ENCODE measurements at places on chromosomes 12 and 14. TPM values are rescaled to one million over a fixed set of nuclear protein-coding genes. Genes with fewer than 3 reads are reported as not detected.
A peak's percentile ranks its signal among the peaks of the same experiment; 100 is the strongest.

GRCh38 chr14:99980299-99980698 lies 84.9 kb upstream of the EVL start:
- no peak for DNase-seq

- DNase-seq: no peak
Observed at GRCh38 chr12:7197841-7198240, 8.4 kb downstream of the PEX5 start.

- DNase-seq: no peak
Observed at GRCh38 chr14:89424241-89424640, 7.2 kb upstream of the FOXN3 start.

DNA sequence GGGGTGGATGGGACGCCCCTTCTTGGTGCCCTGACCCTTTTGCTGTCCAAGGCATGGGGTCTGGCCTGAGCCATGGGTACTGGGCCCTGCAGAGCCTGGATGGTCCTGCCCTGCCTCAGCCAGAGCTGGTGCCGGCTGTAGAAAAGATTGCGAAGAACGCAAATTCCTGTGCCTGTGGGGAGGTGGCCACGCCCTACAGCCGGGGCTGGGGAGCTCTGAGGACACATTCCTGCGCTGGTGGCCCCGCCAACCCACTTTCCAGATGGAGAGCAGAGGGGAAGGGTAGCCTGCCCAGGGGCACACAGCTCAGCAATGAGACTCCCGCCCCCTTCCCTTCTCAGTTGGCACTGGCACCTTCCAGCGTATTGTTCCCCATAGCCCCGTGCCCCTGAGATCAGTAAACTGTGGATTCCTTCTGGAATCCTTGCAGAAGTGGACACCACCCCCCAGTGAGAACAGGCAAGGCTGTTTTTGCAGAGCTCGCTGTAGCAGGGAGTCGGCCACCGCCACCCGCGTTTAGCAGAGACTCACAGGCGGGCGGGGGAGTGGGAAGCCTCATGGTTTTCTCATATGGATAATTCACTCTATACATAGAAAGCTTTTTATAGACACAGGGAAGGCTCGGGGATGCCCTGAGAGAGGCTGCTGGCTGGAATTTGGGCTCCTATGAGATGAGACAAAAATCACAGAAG lies 8.6 kb downstream of the INF2 start:
- no peak for DNase-seq

GRCh38 chr14:65302571-65303189 lies 109.8 kb upstream of the FUT8 start:
- peak; percentile 33 for DNase-seq

DNA sequence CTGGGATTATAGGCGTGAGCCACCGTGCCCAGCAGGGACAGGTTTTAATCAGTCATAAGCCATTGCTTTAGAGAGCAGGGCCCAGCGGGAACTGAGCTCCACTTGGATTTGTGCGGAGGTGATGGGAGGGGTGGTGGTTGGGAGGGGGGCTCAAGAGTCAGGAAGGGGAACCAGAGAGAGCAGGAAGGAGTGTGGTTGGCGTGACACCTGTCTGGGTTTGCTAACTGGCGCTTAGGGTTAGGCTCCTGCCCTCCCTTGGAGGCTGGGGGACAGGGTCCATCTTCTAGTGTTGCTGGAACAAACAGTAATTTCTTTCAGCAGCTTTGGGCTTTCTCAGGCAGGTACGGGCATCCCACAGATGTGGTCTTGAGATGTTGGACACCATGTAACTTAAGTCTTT lies 7.5 kb upstream of the ALDH2 start:
- DNase-seq: no peak

- no peak for DNase-seq
Observed at GRCh38 chr14:99615497-99616157, 11.6 kb upstream of the CCDC85C start.

DNA sequence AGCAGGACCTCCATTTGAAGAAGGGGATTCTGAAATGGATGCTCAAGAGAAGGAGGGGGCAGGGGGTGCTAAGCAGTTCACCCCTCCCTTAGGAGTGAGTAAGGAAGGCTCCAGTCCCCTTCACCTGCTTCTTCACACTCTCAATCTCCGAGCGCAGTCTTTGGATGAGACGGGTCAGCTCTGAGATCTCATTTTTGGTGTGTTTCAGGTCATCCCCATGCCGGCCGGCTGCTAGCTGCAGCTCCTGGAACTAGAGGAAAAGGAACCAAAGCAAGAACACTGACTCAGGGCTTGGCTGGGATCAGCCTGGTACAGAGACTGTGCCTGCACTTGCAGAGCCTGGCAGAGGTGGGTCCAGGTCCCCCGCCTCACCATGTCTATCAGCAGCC lies 7.3 kb downstream of the KRT73 start:
- no peak for DNase-seq

DNA sequence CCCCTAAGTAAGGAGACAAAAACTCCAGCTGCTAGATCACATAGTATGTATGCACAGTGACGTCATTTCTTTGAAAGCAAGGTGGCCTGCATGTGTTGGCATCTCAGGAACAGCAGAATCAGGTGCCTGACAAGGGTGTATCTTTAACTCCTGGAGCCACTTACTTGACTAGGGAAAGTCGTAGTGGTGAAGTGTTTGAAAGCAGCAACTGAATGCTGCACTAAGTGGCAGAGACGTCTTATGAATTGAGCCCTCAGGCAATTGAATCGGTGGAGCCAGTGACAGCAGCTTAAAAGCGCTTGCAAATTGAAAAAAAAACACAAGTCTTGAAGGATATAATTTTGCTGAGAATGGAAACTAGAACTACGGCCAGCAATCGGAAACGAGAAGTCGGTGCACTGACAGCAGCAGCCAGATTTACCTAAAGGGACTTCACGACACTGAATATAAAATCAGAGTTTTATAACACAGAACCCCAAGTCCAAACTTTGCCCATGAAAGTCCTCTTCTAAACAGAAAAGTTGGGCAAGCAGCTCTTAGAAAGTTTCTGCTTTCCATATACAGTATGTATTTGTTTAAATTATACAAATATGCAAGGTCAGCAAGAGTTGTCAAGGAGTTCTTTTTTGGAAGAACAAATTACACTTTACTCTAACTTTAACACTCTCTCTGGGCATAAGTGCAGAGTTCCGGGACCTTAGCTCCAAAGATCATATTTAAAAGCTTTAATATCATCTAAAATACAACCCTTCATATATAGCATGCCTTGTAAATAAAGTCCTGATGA lies 1.1 kb downstream of the IGF1 start:
- no peak for DNase-seq

DNA sequence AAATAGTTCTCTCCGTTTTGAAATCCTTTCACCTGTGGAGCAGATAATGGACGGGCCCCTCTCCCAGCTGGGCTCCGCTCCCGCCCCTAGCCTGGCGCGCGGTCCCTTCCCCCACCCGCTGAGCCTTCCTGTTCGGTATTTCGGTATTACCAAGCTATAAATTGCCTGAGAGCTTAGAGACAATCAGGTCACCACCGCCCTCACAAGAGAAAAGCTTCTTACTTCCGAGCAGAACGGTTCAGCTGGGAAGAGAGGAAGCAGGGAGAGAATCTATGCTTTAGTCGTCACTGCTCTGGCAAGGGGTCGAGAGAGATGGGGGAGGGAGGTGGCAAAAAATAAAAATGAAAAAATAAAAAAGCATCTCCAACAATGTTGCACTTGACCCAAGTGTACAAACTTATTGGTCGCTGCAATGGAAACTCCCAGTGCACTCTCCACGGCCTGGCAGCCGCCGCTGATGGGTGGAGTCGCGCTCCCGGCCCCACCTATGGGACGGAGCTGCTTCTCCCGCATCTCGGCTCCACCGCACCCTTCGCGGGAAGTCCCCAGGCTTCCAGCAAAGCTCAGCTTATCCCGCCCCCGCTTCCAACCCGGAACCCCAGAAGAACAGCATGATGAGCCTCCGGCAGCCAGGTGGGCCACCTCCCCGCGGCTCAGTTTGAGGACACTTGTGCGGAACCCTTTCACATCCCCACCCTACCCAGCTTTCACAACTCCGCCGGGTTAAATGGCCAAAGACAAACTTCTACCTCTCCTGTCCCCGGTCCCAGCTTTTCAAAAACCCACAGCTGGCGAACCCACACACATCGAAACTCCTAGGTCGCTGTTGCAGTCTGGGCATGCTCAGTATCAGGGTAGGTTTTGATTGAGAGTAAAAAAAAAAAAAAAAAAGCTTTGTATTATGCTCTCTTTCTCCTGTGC lies 832 bp upstream of the SYT1 start:
- no peak for DNase-seq

DNA sequence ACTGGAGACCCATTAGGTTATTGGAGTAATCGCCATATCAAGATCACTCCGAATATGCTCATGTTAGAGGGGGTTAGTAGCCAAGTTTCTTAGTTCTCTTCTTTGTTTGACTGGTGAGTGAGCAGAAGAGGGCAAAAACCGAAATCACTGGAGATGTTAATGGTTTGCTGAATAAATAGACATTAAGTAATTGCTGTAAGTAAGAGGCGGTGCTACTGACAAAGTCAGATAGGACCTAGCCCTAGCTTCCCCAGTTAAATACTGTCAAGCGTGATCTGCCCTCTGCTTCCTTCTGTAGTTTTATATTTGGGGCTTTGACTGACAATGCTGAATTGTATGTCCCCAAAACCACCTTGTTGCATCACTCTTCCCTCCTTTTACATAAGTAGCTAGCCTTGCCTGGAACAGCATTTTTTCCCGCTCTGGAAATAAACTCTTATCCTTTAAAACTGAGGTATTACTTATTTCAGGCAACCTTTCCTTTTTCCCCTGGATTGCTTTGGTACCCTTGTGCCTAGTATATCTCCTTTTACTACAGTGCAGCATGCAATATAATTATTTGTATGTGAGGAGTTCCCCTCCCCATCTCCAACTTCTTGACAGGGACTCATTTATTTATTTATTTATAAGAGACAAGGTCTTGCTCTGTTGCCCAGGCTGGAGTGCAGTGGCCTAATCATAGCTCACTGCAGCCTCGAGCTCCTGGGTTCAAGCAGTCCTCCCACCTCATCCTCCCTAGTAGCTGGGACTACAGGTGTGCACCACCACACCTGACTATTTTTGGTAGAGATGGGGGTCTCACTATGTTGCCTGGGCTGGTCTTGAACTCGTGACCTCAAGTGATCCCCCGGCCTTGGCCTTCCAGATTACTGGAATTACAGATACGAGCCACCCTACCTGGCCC lies 1.4 kb downstream of the SNRPF start:
- no peak for DNase-seq

DNA sequence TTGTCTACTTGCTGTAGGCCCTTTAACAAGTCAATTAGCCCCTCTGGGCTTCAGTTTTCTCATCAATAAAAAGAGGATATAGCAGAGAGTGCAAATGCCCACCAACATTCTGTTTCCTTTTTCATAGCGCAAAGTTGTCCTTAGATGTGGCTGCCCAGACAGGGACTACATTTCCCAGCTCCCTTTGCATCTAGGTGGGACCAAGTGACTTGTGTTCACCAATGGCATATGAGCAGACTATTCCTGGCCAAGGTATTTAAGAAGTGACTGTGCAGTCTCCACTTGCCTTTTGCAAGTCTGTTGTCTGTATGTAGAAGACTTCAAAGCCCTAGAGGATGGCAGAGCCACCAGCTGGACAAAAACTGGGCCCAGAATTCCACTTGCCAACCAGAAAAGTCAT lies 59.7 kb downstream of the DAO start:
- DNase-seq: peak; percentile 49

DNA sequence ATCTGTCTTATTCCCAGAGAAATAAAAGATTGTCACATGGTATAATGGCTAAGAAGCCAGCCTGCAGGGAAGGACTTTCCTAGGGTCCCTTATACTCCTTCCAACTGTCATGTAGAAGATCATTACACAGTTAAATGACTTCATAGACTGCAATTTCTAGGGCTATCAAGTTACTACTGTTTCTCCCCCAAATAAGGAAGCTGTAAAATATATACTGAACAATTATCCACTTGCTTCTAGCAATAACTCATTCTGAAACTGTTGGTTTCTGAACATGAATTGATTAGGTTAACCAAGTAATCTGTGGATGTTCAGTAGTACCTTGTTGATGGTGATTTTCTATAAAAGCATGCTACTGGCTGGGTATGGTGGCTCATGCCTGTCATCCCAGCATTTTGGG lies 44.6 kb downstream of the A2ML1 start:
- DNase-seq: no peak

DNA sequence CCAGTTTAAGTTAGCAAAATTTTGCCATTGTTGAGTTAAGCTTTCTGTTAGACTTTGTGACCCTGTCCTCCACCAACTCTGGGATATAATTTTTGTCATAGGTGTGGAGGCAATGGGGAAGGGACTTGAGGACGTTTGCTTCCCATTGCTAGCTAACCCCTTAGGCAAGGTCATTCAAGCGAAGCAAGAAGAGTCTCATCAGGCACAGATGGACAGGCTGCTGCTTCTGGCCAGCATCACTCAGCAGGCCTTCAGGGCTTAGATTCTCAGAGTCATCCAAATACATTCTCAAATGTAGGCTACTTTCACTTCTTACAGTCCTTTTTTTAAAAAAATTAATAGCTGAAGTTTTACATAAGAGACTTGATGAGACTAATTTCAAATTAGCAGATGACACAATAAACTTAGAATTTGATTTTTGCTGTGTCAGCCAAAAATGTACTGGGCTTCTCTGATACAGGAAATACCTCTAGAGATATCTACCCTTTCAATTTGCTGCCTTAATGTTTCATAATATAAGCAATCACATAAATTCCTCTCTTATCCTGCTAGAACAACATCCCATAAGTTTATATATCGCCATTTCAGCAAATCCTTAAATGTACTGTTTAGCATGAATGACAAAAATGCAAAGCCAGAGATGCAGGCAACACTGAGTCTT lies 875.2 kb downstream of the FLRT2 start:
- DNase-seq: no peak

DNA sequence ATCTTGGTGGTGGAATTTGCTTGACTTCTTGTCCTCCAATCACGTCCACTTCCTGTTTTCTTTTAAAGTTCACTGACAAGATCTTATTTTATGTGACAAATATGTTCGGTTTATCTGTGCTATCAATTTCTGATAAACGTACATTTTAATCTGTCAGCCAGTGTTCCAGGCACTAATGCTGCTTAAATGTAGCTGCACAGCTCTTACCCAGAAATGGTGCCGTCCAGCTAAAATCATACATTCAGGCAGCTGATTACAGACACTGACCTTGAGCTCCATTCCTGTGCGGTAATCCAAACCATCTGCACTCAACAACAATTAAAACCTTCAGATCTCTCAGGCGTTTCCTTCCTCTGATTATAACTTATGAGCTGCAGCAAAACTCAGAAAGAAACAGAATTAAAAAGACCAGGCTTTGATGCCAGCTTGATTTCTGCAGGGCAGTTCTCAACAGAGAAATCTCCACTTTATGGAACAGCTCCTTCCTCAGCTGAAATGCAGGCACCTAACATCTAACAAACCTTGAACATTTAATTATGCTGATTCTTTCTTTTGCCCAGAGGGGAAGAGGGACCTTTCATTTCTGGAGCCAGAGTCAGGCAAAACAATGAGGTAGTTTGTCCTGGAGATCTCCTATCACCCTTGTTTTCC lies 26.4 kb upstream of the RASSF3 start:
- peak; percentile 29 for DNase-seq

GRCh38 chr14:69153152-69153872 lies 393 bp upstream of the DCAF5 start:
- DNase-seq: peak; percentile 42

GRCh38 chr12:69645031-69645430 lies 34.3 kb upstream of the LRRC10 start:
- no peak for DNase-seq

The SLC25A21 gene
- not detected for total RNA-seq

The PHETA1 gene
- 3.8 TPM for total RNA-seq

The EML1 gene
- total RNA-seq: not detected

The BBOF1 gene
- total RNA-seq: 3.1 TPM

The A2M gene
- total RNA-seq: 0.08 TPM

The TDRD9 gene
- total RNA-seq: 0.75 TPM

The PPP4R4 gene
- total RNA-seq: not detected

The HHIPL1 gene
- not detected for total RNA-seq

The ADCY4 gene
- 17.6 TPM for total RNA-seq

The ADAMTS20 gene
- total RNA-seq: not detected

The LYZ gene
- 337 TPM for total RNA-seq

The IRF9 gene
- total RNA-seq: 178 TPM

The TRIM9 gene
- total RNA-seq: 0.35 TPM
